ENCODE measurements at places on chromosomes 1 and 21. TPM values are rescaled to one million over a fixed set of nuclear protein-coding genes. Genes with fewer than 3 reads are reported as not detected.

GRCh38 chr1:218642033-218642948 is 297.2 kb downstream of the TGFB2 start:
- DNase-seq = peak; percentile 61

DNA sequence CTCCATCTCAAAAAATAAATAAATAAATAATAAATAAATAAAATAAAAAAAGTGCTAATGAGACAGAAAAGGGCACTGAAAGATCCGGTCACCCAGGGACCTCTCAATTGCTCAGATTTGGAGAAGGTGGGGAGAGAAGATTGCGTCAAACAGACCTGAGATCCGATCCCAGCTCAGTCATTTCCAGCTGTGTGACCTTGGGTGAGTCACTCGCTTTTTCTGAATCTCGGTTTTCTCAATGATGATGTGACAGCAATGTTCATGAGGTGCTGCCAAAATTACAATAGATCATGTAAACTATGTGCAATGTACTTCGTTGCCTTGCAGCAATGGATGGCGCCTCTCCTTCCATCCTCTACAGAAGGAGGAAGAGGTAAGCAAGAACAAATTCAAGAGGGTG is 11.1 kb upstream of the MEF2D start:
- DNase-seq = peak; percentile 69

DNA sequence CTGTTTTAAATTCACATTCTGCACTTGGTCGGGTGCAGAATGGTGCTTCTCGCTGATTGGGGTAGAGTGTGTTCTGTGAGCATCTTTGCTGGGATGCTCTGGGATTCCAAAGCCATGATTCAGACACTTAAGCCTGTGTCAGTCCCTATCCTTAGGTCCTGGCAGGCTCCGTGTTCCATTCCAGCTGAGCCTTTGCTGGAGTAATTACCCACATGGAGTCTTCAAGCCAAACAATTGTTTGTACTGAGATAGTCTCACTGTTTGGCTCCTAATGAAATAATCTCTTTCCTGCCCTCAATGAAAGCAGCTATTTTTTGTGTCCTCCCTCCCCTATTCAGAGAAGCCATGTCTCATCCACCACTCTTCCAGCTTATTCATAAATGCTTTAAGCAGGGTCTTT is 18.7 kb downstream of the SMAP2 start:
- peak; percentile 88 for DNase-seq

The C1orf74 gene
- 4.3 TPM for total RNA-seq

The HTR6 gene
- total RNA-seq = not detected

- no peak for DNase-seq
Measured at GRCh38 chr21:28749536-28749935, 243.1 kb downstream of the LTN1 start.

The SPTA1 gene
- total RNA-seq = not detected

DNA sequence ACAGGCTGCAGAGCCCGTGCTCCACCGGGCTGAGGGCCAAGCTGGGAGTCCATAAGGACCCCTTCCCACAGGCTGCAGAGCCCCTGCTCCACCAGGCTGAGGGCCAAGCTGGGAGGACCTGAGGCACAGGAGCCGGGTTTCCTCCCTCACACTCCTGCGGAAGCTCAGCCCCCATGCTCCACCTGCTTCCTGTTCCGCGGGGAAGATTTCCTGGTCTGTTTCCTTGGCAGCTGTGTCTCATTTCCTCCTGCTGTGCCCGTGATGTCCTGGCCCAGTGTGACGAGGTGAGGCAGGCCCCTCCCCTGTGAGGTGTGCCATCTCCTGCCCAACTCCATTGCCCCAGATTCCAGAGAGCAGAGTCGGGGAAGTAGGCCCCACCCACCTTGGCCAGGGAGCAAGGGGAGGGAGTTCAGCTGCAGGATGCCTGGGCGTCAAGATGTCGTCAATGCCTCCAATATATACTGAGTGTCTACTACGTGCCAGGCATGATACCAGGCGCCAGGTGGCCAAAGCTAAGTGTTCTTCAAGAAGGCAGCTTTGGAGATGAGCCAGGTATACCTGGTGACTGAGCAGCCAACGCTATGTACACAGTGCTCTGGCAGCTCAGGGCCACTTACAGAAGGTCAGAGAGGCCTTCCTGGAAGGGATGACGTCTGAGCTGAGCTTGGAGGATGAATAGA is 58.8 kb downstream of the NAV1 start:
- DNase-seq = no peak

DNA sequence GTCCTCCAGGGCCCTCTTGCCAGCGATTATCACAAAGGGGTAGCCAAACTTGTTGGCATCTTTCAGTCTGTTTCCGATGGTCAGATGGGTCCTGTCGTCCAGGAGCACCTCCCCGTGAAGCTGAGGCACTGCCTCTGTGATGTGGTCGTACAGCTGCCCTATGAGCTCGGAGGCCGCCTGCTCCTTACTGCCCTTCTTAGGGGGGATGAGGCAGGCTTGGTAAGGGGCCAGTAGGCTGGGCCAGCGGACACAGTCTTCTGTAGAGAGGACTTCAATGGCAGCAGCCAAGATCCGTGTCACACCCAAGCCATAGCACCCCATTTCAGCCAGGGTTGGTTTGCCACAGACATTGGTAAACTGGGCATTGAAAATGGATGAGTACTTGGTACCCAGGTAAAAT is 6.5 kb downstream of the PARS2 start:
- DNase-seq = no peak

Measured in IMR-90 (cell line).